Pons (tissue), 1 donor: ENCODE measurements at places on chromosomes 1 and 21.

DNA sequence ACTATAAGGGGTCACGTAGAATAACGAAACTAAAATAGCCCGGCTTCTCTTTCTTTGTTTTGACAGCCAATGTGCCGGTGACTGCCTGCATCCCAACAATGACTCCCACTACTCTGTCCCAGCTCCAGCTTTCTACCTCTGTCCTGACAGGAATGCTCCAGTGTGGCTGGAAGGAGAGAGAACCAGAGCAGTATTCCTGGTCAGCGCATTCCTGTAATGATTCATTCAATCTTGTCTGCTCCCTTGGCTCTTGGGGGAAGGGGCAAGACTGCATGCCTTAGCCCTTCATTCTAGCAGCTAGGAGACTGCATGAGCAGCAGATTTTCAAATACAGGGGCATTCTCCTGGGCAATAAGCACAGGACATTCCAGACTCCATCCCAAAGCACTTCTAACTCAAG lies 132.1 kb upstream of the PRMT6 start:
- no peak for DNase-seq

DNA sequence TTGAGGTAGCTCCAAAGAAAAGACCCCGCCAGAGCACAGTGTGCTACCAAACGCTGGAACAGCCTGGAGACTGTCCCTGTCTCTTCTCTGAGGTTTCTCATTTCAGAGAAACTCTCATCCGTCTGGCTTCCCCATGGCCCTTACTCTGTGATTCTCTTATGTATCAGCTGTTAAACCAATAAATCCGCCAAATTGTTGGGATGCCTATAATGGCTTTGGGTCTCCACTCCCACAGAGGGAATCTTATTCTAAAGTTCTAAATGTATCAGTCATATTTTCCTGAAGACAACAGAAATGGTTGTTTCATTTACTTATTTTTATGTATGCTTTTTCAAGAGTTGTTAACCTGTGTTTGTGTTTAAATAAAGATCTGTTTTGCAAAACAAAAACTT lies 4.0 kb downstream of the ERG start:
- DNase-seq, result no peak

DNA sequence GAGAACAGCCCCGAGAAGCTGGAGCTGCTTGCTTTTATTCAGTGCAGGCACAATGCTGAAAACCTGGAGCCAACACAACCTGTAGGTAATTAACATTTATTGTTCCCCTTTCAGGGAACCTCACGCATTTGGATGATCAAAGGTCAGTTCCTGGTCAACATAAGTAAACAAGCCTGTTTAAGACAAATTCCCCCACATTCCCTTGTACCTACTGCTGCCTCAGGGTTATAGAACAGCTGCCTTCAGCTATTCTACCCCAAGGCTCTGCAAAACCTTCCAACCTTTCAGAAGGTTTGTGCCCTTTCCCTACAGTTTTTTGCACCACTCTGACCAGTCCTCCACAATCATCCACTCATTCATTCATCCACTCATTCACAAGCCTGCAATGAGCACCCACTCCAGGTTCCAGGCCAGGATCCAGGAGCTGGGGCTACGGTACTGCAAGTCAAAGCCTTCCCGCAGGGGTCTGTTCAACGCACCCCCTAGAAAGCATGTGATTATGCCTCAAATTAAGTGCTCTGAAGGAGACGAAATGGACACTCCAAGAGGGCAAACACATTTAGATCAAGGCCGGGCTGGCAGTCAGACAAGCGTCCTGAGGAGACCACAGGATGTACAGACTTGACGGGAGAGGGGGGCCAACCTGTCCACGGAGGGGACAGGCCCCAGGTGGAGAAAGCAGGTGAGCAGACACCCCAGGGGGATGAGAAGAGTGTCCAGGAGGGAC lies 683.9 kb downstream of the MATN1 start:
- no peak for DNase-seq

GRCh38 chr1:172823534-172823933 lies 164.6 kb downstream of the FASLG start:
- no peak for DNase-seq

- DNase-seq, result no peak
Observed at GRCh38 chr1:110057963-110058518, 12.4 kb downstream of the ALX3 start.

- DNase-seq, result no peak
Observed at GRCh38 chr1:53484705-53485477, 25.7 kb downstream of the DMRTB1 start.

- no peak for DNase-seq
Observed at GRCh38 chr1:21510113-21510493, 880 bp downstream of the ALPL start.

GRCh38 chr1:32240140-32240951 lies 6.7 kb upstream of the FAM167B start:
- peak; percentile 50 for DNase-seq

DNA sequence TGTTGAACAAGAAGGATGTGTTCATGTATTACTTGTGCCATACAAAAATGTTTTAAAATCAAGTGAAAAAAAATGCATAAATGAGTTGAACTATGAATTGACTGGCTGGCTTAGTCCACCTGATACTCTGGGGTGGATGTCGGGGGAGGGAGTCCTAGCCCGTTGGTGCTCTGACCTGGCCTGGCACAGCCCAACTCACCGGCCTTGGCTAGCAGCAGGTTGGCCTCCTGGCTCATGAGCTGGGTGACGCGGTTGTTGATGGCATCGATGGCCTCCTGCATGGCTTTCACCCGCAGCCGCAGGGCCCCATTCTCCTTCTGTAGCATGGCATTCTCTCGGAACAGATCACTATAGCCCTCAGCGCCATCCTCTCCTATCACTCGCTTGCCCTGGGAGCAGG lies 21.6 kb downstream of the KIF21B start:
- no peak for DNase-seq

DNA sequence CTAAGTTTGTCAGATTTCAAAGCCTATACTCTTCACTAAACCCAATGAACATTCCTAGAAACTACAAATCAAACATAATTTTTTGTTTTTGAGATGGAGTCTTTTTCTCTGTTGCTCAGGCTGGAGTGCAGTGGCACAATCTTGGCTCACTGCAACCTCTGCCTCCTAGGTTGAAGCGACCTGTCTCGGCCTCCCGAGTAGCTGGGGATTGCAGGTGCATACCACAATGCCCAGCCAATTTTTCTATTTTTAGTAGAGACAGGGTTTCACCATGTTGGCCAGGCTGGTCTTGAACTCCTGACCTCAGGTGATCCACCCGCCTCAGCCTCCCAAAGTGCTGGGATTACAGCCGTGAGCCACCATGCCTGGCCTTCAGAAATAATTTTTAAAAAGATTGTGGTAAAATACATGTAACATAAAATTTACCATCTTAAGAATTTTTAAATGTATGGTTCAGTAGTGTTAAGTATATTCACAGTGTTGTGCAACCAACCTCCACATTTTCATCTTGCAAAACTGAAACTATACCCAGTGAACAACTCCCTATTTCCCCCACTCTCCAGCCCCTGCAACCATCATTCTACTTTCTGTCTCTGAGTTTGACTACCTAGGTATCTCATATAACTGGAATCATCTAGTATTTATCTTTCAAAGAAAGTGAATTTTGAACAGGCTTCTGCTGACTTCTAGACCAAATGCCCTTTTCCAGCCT lies 2.7 kb upstream of the CFAP141 start:
- no peak for DNase-seq

DNA sequence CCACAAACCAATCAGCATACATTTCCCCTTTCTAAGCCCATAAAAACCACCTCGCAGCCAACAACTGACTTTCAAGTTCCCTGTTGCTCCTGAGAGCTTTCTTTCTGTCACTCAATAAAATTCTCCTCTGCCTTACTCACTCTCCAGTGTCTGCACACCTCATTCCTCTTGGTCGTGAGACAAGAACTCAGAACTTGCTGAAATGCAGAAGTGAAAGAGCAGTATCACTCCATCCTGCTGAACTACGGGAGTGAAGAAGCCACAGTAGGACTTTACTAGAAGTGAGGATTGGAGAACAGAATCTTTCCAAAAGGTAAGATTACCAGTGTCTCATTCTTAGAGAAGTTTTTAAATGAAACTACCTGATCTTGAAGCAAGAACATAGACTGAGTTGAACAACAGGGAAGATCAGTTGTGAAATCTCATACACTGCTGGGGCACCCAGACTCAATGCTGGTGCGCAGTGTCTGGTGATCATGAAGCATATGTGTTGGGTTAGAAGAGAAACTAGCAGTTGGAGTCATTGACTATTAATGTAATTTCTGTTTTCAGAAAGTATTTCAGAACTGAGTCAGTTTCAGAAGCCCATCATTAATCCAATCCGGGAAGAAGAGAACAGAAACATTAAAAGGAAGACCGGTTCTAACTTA lies 726.9 kb upstream of the TMPRSS15 start:
- DNase-seq, result no peak

- no peak for DNase-seq
Observed at GRCh38 chr1:183962903-183963302, 74.6 kb downstream of the COLGALT2 start.

DNA sequence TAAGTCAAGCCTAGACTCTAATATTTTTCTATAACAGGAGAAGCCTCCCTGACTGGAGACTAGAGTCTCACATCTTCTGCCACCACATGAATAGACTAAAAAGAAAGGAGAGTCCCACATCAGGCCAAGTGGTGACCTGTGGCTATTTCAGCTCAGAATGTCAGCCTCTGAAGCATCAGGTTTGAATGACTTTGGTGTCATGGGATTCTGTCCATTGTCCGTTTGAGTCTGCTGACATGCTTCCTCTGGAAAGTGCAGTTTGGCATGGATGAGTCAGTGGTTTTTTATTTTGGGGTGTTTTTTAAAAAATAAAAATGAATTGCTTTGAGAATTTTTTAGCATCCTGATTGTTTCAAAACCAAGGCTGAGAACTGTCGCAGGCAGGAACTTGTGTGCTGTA lies 19.5 kb downstream of the DYRK3 start:
- DNase-seq, result no peak

GRCh38 chr1:240193679-240194078 lies 102.0 kb downstream of the FMN2 start:
- DNase-seq, result no peak

- DNase-seq, result no peak
Observed at GRCh38 chr21:42493109-42494060, 2.6 kb downstream of the RSPH1 start.

- no peak for DNase-seq
Observed at GRCh38 chr1:217191441-217191840, 439.4 kb downstream of the GPATCH2 start.

DNA sequence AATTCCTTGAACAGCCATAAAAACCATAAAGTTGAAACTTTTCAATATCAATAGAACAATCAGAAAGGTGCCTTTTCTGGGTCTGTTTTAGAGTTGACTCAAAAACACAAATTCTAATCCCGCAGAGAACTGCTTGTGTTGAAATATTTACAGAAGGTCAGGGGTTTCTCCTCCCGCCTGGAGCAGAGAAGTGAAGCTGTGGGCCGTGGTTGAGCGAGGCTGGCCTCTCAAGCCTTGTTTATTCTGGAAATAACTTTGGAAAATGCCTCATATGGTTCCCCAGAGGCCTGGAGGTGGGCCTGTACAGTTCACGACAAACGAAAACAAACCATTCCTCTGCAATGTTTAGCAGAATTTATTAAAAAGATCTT lies 90.8 kb upstream of the ERRFI1 start:
- DNase-seq, result no peak

GRCh38 chr1:30748098-30748698 lies 9.4 kb downstream of the LAPTM5 start:
- peak; percentile 90 for DNase-seq

DNA sequence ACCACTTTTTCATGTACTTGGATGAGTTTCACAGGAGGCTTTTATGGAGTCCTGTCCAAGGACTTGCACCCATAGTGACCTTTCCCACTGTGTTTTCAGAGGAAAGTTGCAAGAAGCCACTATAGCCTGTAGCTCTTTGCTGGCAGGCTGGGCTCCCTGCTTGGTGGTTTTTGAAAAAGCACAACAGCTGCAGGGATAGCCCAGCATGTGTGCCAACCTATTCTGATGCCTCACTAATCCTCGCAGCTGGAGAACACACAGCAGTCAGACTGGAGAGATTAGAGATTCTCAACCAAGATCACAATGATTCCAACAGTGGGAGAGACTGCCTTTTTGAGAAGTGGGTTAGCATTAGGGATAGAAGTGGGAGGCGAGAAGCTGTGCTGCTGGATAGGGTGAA lies 24.1 kb upstream of the ARHGEF11 start:
- DNase-seq, result no peak

DNA sequence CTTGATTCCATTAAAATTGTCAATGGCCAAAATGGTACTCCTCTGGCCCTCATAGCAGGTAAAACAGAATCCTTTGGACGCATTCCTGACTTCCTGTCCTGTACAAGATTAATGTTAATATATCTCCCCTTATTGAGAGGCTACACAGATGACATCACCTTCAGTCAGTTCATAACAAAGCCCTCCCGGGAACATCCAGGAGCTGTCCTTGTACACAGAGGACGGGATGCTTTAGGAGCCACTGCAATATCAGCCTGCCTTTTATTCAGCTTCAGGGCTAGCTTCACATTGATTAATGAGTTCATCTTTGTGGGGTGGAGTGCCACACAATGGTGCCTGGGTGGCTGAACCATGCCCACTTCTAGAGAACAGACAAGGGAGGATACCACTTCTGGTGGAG lies 235.1 kb downstream of the NRIP1 start:
- no peak for DNase-seq
